ENCODE measurements at places on chromosomes 1 and 21. TPM values are rescaled to one million over a fixed set of nuclear protein-coding genes. Genes with fewer than 3 reads are reported as not detected.

The NDUFS5 gene
- 1,281 TPM for total RNA-seq

The CEP85 gene
- 104 TPM for total RNA-seq

The HCRTR1 gene
- total RNA-seq, result 0.43 TPM

The C1orf115 gene
- total RNA-seq, result 19.8 TPM

The MIS18A gene
- 2.3 TPM for total RNA-seq

The LAMB3 gene
- total RNA-seq, result 11.1 TPM

DNA sequence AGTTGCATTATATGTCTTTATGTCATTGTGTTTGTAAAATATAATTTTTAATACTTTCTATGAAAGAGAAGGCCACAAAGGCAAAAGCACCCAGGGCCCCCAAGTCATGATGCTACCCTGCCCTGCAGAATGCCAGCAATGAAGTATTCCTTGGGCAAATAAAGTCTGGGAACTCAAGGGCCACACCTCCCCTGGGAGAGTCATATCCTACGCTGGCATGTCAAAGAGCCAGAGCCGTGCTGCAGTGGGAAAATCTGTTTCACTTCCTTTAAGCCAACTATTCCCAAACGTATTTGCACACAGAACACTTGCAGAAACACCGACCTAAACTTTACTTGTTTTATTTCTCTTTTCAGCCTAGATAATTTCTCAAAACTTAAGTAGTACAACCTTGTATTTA, 98.4 kb upstream of the KAZN start:
- no peak for DNase-seq

DNA sequence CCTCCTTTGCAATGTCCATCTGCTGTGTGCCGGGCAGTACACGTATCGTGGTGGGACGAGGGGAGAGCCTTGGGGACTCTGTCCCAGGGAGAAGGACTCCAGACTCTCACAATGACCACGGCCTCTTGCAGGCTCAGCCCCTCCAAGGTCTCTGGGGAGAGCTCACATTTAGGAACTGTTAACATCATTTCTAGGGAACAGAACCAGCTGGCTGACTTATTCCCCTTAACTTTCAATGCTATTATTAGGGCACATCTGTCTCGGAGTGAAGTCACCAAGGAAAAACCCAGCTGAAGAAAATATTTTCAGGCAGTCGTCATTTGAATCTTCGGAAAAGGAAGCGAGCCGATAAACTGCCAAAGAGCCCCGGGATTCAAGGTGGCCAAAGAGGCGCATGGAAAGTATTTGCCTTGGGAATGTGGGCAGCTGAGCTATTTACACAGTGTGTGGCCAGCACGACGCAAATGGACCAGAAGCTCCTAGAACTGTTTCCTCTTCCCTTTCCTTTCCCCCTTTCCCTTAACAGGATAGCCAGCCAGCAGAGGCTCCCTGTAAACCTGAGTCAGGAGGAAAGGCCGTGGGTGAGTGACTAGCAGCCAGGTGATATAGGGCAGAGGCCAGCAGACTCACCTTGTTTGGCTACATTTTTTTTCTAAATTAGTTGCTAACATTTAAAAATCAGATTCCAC, 74.5 kb downstream of the ITPKB start:
- peak; percentile 80 for DNase-seq

DNA sequence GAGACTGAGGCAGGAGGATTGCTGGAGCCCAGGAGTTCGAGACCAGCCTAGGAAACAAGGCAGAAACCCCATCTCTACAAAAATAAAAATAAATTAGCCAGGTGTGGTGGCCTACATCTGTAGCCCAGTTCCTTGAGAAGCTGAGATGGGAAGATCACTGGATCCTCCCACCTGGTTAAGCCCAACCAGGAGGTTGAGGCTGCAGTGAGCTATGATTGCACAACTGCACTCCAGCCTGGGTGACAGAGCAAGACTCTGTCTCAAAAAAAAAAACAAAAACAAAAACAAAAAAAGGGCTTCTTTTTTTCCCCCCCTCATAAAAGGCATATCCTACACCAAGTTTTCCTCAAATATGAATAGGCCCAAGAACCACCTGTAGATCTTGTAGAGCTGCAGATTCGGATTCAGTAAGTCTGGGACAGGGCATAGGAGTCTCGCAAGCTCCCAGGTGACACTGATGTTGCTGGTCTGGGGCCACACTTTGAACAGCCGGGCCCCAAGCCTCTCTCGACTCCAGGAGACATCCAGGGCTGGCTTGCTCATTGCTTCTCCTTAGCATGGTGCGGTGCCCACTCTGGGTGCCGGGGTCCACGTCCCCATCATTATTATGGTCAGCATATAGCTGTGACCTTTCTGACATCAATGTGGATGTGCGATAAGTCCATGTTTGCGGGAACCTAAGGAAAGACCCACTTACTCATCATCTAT, 22.1 kb upstream of the UMODL1 start:
- no peak for DNase-seq

GRCh38 chr1:44250068-44250781, 37.0 kb downstream of the DMAP1 start:
- peak; percentile 66 for DNase-seq

DNA sequence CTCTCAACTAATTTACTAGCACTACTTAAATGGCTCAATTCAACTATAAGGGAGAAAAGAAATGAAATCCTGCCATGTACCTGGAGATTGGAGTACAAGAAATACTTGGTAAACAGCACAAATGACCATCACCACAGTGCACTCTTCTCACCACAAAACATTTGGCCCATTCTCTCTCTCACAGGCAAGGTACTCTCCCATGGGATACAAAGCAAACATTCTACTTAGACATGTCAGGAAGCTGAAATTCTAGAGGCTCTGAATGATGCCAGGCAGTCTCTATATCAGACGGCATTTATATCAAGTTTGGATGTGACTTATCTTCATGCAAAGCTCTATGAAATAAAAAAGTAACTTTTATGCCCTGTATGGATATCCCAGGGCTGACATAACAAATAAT, 72.5 kb downstream of the DPT start:
- DNase-seq, result no peak

- DNase-seq, result no peak
These were observed 1626.7 kb upstream of the B3GALT2 start for GRCh38 chr1:194813096-194813495.

DNA sequence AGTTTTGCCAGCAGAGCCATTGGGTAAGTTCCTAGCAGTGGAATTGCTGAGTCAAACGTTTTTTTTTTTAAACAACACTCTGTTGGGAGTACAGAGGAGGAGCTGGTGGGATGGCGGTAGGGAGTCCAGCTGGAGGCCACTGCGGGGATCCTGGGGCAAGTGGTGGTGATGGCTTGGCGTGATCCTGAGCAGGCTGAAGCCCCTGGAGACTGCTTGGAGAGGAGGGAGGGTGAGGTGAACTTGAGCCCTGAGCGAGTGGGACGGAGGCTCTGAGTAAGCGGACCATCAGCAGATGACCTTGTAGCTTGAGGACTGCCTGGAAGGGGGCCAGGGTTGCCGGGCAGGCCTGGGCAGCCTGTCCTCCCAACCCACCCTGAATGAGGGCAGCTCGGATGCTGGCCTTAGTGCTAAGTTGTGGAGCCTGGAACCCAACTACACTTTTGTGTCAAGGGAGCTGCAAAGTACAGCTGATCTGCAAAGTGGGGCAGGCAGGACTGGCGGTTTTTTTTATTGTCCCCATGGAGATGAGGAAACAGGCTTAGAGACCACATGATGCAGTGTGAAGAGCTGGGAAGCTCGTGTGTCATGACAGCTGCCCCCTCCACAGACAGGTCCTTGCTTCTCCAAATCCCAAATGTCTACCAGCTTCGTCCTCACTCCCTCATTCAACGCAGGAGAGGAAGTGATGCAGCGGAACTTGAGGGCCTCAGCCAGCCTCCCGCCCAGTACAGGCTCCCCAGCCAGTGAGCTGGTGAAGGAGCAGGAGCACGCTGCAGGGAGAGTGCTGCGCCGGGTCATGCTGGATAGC, 20.2 kb downstream of the MRPL37 start:
- no peak for DNase-seq

DNA sequence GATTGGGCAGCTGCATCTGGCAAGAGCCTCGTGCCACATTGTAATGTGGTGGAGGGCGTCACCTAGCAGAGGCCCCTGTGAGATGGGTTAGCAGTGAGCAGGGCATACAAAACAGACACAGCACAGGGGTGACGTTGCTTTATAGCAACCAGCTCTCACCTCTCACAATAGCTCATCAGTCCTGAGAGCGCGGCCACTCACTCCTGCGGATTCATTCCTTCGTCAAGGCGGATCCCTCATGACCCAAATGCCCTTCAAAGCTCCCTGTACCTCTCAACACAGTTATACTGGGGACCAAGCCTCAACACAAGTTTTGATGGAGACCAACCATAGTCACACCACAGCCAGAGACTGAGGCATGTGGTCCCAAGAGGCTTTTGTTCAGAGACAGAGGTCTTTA, 22.9 kb downstream of the SLC37A1 start:
- no peak for DNase-seq

- DNase-seq, result no peak
These were observed 38.3 kb downstream of the SDCCAG8 start for GRCh38 chr1:243293941-243294722.

DNA sequence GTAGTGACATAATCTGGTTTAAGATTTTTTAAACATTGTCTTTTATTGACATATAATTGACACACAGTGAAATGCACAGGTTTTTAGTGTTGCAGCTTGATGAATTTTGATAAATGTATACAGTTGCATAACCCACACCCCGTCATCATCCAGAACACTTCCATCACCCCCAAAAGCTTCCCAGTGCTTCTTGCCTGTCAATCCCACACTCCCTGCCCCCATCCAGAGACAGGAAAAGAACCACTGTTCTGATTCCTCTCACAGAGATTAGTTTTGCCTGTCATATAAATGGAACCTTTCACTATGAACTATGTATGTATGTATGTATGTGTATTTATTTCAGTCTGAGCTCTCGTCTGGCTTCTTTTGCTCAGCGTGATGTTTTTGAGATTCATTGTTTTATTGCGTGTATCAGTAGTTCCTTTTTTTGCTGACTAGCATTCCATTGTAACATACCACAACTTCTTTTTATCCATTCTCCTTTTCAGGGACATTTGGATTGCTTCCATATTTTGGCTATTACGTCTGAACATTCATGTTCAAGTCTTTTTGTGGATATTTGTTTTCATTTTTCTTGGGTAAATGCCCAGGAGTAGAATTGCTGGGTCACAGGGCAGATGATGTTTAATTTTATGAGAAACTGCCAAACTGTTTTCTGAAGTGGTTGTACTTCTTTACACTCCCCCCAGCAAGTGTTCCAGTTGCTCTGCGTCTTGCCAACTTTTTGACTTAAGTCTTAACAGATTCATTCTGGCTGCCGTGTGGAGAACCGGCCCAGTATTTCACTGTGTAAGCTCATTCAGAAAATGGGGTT, 8.7 kb downstream of the UBIAD1 start:
- DNase-seq, result no peak

DNA sequence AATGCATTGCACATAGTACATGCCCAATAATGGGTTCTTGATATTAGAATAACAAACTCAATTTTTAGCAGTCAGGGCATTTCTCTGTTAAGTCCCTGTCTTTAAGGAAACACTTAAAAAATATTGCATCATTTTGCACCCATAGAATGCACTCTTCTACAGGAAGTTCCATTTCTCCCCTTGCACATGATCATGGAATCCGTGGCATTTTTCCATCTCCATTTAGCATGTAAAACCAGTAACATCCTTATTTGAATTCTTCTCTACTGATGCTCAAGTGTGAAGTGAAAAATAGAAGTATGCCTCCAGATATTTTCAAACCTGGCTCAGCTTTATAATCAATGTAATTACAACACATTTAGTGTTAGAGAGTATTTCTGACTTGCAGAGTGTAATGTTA, 192.8 kb downstream of the RWDD3 start:
- DNase-seq, result no peak

All from right atrium auricular region (tissue), 2 donors.